ENCODE measurements at places on chromosomes 6 and 20.

GRCh38 chr6:134090591-134090990 is 38.2 kb upstream of the SLC2A12 start:
- no peak for DNase-seq

GRCh38 chr20:24683676-24684075 is 214.2 kb downstream of the SYNDIG1 start:
- no peak for DNase-seq

- DNase-seq = no peak
Measured at GRCh38 chr6:21592953-21593352, 598 bp upstream of the SOX4 start.

- DNase-seq = no peak
Measured at GRCh38 chr6:23823421-23823820, 302.6 kb upstream of the NRSN1 start.

GRCh38 chr6:6588064-6588923 is at the start of gene LY86:
Gene LY86 (plus strand): TSS chr6:6588720. CDS start chr6:6588735, 15 bp downstream.
- DNase-seq = no peak

DNA sequence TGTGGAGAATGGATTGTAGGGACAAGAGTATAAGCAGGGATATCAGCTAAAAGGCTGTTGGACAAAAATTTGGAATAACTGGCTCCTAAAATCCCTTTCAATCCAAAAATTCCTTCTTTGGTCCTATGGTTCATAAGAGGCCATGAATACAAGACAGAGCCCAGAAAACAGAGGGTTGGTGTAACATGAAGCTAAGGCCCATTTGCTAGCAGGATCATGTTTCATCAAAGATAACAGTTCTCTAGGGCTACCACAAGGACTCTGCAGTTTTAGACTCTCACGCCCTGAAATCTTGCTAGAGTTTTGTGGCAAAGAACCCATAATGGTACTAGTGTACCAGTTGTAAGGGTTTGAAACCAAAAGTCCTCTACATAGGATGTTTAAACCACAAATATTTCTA is 327.8 kb upstream of the TBX18 start:
- DNase-seq = no peak

DNA sequence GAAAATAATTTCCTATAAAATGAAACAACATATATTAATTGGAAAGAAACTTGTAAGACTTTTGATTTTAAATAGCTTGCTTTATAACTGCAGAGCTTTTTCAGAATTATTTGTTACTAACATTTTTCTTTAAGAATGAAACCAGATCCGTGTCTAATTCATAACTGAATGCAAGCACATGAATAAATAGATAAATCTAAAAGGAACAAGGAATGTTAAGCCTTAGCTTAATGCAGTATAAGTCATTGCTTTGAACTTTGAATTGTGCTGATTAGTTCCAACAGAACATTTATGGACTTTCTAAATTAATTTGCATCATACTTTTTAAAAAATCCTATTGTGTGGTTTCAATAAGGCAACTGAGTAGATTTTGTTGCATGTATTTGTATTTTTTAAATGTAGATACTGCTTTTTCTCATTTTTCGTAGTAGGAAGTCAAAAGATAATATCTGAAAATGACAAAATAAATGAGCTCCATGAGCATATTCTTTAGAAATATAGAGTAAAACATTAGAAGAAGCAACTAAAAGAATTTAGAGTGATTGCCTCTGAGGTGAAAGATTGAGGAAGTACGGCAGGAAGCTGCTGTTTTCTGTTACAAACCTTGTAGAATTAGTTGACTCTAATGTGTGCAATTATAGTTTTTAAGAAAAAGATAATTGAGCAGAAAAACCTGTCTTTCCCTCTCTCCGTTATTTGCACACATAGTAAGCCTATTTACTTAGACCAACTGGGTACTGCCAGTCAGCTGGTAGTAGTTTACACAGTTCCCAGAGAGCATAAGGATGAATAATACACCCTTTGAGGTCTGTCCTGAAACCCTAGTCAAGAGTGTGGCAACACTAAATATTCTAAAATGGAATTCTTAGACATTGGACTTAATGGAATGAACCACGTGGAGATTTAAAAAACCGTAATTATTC is 32.6 kb upstream of the SLC35D3 start:
- peak; percentile 35 for DNase-seq

DNA sequence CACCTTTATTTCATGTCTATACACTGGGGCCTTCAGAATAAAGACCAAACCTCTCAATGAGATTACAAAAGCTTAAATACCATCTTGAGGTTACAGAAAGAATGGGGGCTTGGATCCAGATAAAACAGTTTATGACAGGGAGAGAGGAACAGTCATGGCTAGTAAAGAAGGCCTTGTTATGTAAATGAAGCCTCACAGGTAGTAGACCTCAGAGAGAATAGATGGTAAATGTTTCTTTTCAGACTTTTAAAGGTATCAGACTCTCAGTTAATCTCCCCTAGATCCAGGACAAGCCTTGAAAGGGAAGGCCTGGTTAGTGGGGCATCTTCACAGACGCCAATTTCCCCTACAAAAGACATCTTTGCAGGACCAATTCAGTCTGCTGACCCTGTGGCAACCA is 1325.6 kb downstream of the HACE1 start:
- no peak for DNase-seq

DNA sequence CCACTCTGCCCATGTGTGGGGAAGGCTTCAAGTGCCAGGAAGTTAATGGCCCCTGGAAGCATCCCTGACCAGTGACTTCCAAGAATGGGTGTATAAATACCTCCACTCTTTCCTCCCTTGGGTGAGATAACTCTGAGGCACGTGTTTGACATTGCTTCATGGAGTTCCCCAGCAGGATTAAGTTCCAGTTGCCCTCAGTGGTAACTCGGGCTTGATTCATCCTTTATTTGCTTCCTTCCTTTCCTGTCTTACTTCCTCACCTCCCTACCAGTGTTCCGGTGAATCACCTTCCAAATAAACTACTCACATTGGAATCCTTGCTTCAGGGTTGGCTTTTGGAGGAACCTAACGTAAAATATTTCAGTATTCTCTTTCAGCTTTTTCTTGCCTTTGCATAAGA is 84.6 kb upstream of the JAG1 start:
- no peak for DNase-seq
